ENCODE measurements at places on chromosomes 12 and 14.
A peak's percentile ranks its signal among the peaks of the same experiment; 100 is the strongest.

DNA sequence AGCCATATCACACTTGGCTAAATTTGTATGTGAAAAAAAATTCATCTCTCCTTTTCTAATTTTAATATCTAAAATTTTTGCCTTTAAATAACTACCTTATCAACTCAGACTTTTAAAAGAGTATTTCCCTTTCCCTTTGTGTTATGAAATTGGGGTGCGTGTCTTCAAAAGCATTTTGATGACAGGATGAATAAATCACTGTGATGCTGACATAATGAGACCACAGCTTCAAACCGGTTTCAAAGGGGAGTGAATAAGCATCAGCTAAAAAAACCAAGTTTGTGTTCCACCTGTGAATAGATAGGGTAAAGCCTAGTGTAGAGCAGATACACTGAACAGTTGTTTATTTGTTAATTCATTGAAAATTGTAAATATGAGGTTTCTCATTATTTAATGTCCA is 85.0 kb downstream of the LGR5 start:
- DNase-seq: no peak

- no peak for DNase-seq
Measured at GRCh38 chr12:74889563-74890236, 319.9 kb downstream of the KCNC2 start.

- no peak for DNase-seq
Measured at GRCh38 chr12:18895540-18895939, 157.6 kb downstream of the CAPZA3 start.

DNA sequence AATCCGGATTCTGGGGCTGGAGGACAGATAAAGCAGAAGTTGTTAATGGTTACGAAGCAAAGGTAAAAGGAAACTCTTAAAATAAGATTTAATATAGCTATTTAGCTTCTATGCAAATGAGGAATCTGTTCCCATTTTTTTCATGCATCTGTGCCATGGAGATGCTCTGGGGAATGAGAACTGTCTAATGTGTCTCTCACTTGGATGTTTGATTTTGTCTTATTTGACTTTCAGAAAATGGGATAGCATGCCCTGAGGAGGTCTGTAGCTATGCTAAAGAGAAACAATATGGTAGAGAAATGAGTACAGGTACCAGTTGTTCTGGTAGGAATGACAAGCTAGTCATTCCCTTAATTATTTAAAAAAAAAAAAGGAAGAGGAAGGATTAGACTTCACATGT is 24.3 kb downstream of the C12orf76 start:
- DNase-seq: peak; percentile 35

- no peak for DNase-seq
Measured at GRCh38 chr12:116713527-116713926, 24.3 kb downstream of the SPRING1 start.
